ENCODE measurements at places on chromosomes 11 and 22. TPM values are rescaled to one million over a fixed set of nuclear protein-coding genes. Genes with fewer than 3 reads are reported as not detected.

Gene PRR5L
- total RNA-seq: 7.4 TPM

Gene HMOX1
- total RNA-seq: 25.7 TPM

Gene LRRC56
- 2.1 TPM for total RNA-seq

Gene OR5P2
- not detected for total RNA-seq

Gene SLC37A4
- 35.1 TPM for total RNA-seq

Gene CDKN1C
- total RNA-seq: 12.8 TPM

DNA sequence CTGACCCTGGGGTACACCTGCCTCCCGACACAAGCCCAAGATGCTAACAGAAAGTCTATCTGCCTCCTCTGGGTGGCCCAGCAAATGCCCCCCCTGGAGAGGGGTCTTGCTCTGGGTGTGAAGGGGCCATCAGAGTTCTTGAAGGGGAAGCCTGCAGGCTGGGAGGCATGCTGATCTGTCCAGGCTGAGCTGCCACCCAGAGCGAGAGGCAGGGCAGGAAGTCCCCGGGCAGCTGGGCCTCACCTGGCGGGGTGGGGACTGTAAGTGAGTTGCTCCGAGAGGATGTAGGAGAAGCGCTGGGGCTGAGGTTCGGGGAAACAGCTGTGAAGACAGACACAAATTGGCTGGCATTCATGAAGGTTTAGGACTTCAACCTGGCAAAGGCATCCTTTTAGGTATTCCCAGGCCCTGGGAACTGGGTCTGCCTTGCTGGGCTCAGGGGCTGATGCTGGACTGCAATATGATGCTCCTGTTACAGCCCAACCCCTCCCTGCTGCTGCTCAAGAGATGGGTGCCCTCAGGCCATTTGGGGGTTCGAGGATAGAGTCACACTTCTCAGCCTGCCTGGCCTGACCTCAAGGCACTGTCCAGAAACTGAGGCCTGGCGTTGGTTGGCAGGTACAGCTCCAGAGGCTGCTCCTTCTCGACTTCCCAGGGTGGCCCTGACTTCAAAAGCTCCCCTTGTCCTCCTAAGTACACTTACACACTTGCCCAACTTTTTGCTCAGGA is 60.2 kb upstream of the LYVE1 start:
- H3K36me3 ChIP-seq: no peaks in the 10 kb centered on the region
- DNase-seq: peak; percentile 42
- no peaks in the 10 kb centered on the region for H3K27me3 ChIP-seq
- H3K27ac ChIP-seq: no peak overlapping the region
- no peaks in the 10 kb centered on the region for H3K4me1 ChIP-seq

- no peak overlapping the region for H3K4me3 ChIP-seq
- H3K27ac ChIP-seq: no peak overlapping the region
- no peaks in the 10 kb centered on the region for H3K4me1 ChIP-seq
Measured at GRCh38 chr11:85946221-85946620, 91.0 kb downstream of the CCDC83 start.

DNA sequence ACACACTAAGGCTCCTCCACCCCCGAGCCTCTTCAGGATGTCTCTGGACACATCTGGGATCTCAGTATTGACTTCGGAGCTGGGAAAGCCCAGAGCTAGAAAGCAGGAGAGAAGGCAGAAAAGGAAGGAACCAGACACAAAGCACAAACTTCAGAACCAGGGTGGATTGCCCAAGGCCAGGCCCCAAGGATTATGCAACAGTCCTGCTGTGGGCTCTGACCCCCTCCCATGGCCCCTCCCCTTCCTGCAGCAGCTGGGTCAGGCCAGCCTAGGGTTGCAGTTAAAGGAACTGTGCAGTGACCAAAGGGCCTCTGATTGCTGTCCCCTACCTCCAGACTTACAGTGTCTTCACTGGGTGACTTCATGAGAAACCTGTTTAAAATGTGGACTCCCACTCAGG is 5.3 kb downstream of the KCNE3 start:
- no peak overlapping the region for H3K4me3 ChIP-seq
- DNase-seq: no peak
- no peaks in the 10 kb centered on the region for H3K27me3 ChIP-seq
- peak overlapping the region; percentile 10 for H3K27ac ChIP-seq

DNA sequence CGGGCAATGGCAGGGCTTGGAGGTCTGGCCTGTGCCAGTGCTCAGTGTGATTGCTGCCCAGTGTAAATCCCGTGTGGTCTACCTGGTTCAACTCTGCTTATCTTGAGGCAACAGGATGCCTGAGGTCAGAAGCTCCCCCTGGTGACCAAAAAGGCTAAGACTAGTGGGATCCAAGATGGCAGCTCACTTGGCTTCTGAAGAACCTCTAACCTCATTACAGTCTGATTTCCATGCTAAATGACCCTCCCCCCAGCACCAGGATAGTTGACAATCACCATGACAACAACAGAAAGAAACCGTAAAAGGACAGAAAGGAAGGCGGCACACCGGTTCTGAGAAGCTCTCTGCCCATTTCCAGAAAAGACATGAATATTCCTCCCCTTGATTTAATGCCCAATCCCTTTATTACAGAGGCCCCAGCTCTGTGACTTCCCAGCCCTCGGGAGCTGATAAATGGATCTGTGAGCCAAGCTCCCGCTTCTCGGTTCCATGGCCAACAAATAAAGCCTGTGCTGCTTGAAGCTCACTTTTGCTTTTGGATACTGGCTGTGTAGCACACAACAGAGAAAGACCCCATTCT is 398.4 kb downstream of the CTTN start:
- DNase-seq: no peak
- no peak overlapping the region for H3K4me3 ChIP-seq
- H3K36me3 ChIP-seq: peaks cover 3% of the 10 kb centered on the region

DNA sequence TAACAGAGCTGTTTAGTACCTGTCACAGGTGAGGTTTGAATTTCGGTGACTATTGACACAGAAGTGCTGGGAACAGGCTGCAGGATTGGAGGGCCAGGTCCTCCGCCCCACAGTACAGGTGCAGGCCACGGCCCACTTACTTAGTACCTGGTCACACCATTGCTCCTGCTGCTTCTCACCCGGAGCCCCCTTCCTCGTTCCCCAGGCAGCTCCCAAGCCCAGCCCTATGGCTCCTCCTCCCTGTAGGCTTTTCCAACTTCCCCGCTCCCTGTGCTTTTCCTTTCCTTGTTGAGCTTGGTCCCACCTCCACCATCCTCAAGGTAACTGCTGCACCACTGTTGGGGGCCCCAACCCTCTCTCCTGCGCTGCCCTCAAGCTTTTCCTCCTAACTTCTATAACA is 27.9 kb upstream of the ANO1 start:
- H3K27ac ChIP-seq: no peak overlapping the region
- no peak overlapping the region for H3K4me3 ChIP-seq
- H3K4me1 ChIP-seq: no peaks in the 10 kb centered on the region
- H3K36me3 ChIP-seq: no peaks in the 10 kb centered on the region
- peak; percentile 39 for DNase-seq
- no peaks in the 10 kb centered on the region for H3K27me3 ChIP-seq

DNA sequence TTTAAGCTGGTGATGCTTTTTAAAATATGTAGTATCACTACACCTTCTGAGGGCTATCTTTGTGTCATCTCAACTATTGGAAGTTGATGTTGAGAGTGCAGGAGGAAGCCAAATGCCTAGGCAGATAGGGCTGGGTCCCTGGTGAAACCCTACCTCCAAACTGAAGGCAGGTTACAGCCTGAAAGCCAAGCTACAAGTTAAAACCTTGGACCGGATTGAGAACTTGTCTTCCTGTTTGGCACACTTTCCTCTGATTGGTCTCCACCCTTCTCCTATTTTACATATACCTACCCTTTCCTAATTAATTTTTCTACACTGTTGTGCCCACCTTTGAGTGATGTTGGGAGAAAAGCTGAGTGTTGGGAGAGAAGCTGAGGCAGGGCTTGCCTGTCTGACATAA is 287.8 kb upstream of the CNTN5 start:
- no peak overlapping the region for H3K27ac ChIP-seq
- no peak overlapping the region for H3K4me3 ChIP-seq
- no peaks in the 10 kb centered on the region for H3K4me1 ChIP-seq
- no peak for DNase-seq
- no peaks in the 10 kb centered on the region for H3K36me3 ChIP-seq

GRCh38 chr11:118171269-118172062 is 5.0 kb downstream of the SCN2B start:
- no peaks in the 10 kb centered on the region for H3K36me3 ChIP-seq
- H3K4me1 ChIP-seq: peaks cover 12% of the 10 kb centered on the region
- peak overlapping the region; percentile 10 for H3K4me3 ChIP-seq
- peak; percentile 92 for DNase-seq

DNA sequence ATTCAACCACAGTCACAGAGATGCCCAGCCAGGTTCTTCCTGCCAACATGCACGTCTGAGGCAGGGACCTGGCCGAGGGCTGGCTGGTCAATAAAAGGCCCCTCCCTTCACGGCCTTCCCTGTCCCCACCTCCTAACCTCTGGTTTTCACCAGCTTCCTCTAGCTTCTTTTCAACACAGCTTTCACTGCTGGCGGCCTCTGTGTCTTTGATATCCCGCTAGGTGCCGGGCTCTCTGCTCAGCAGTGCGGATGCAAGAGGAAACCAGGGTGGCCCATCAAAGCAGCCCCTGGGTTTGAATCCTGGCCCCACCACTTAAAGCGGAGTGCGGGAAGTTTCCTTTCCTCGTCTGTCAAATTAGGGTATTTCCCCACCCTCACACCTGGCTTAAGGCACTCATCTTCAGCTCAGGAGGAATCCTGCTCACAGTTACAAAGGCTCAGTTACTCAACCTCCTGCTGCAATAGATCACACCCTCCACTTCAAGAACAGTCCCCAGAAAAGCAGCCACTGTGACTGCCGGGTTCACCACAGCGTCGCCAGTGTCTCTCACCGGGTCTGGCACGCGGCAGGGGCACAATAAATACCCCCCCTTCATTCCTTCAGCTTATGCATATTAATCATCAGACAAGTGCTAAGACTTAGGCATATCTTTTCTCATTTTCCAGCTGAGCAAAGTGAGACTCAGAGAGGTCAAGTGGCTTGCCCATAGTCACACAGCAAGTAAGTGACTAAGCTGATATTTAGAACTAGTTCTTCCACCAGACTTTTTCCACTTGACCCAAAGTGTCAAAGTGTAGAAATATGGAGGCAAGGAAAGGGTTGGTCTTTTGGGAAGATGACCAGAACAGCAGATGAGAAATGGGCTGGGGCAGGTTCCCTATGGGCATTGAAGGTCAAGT is 45.7 kb downstream of the TXN2 start:
- peak overlapping the region; percentile 3 for H3K4me3 ChIP-seq
- H3K27me3 ChIP-seq: no peaks in the 10 kb centered on the region
- no peaks in the 10 kb centered on the region for H3K36me3 ChIP-seq
- peak; percentile 64 for DNase-seq

DNA sequence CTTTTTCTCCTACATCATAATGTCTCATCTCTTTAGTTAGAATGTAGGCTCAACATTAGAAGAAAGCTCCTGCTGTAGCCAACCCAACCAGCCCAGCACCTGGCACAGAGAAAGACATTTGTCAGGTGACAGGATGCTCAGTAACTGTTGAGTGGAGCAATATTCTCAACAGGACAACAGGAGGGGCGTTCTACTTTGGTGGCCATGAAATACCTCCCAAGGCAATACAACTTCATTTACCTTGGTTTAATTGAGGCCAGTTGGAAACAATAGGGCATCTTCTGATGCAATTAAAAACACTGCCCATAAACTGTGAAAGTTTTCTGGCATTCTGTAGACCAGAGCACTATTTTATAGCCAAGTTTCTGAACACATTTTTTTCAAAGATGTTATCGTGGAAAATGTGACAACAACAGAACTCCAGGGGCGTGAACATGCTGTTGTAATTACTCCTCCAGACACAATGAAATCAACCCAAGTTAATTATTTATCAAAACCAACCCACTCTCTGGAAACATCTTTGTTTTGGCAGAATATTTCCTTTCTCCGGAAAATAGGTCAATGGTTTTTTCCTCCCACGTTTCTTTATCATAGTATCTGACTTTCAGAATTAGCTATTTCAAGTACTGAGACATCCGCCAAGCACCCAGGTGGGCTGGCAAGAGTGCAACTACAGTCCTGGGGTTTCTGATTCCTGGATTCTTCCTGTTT is 538.1 kb downstream of the SOX6 start:
- DNase-seq: no peak
- H3K4me1 ChIP-seq: no peaks in the 10 kb centered on the region
- H3K36me3 ChIP-seq: no peaks in the 10 kb centered on the region
- no peak overlapping the region for H3K4me3 ChIP-seq
- H3K27ac ChIP-seq: no peak overlapping the region

GRCh38 chr22:30180616-30181015 is 65.9 kb downstream of the LIF start:
- no peak overlapping the region for H3K4me3 ChIP-seq
- H3K4me1 ChIP-seq: no peaks in the 10 kb centered on the region

- DNase-seq: no peak
- H3K27ac ChIP-seq: no peak overlapping the region
- no peaks in the 10 kb centered on the region for H3K36me3 ChIP-seq
- no peaks in the 10 kb centered on the region for H3K27me3 ChIP-seq
Measured at GRCh38 chr11:77784572-77784971, 36.0 kb downstream of the RSF1 start.

- no peak for DNase-seq
- H3K4me3 ChIP-seq: no peak overlapping the region
- H3K27me3 ChIP-seq: no peaks in the 10 kb centered on the region
- no peak overlapping the region for H3K27ac ChIP-seq
Measured at GRCh38 chr11:119062779-119063178, 4.8 kb upstream of the VPS11 start.

DNA sequence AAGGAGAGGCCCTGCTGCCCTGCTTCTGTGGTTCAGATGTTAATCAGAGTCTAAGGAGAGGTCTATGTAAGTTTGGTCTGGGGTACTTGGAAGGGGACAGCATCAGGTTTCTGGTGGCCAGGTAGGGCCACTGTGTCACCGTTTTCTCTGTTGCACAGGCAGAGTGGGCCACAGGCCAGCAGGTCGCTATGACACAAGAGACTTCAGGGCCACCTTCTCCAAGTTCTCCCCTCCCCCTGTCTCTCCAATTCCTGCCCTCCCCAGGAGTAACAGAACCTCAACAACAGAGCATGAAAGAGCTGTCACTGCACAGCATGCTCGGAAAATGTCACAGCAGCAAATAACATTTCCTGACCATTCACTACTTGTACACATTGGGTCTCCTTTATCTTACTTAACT is 58.6 kb downstream of the MPPED2 start:
- no peaks in the 10 kb centered on the region for H3K27me3 ChIP-seq
- no peak overlapping the region for H3K27ac ChIP-seq
- H3K4me3 ChIP-seq: no peak overlapping the region
- H3K4me1 ChIP-seq: no peaks in the 10 kb centered on the region

DNA sequence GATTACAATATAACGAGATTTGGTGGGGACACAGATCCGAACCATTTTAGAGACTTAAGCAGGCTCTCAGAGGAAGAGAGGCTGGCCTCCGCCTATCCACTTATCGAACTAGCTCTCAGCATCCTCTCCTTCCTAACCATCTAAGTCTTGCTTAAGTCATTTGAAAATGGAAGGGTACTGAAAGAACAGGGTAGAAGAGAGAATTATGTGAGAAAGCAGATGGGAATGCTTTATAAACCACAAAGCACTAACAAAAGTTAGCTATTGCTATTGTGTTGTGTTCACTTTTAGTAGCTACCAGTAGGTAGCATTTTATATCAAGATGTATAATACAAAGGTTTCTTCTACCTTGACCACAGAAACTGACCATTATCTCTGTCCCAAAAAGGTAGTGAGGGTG is 153.4 kb upstream of the CADM1 start:
- no peak overlapping the region for H3K4me3 ChIP-seq
- peaks cover 9% of the 10 kb centered on the region for H3K4me1 ChIP-seq

- no peaks in the 10 kb centered on the region for H3K27me3 ChIP-seq
- no peaks in the 10 kb centered on the region for H3K36me3 ChIP-seq
- H3K4me1 ChIP-seq: no peaks in the 10 kb centered on the region
- no peak overlapping the region for H3K27ac ChIP-seq
- no peak overlapping the region for H3K4me3 ChIP-seq
Measured at GRCh38 chr11:68215087-68215445, 2.0 kb upstream of the KMT5B start.

- H3K4me1 ChIP-seq: no peaks in the 10 kb centered on the region
- no peak overlapping the region for H3K4me3 ChIP-seq
Measured at GRCh38 chr11:119891055-119891768, 162.2 kb upstream of the NECTIN1 start.
